Inflammatory macrophage treated with lipopolysaccharide for 1 hour (primary cell): ENCODE measurements at places on chromosomes 12 and 14.

GRCh38 chr14:101500061-101500460, 61.2 kb upstream of the DIO3 start:
- no peak for DNase-seq

DNA sequence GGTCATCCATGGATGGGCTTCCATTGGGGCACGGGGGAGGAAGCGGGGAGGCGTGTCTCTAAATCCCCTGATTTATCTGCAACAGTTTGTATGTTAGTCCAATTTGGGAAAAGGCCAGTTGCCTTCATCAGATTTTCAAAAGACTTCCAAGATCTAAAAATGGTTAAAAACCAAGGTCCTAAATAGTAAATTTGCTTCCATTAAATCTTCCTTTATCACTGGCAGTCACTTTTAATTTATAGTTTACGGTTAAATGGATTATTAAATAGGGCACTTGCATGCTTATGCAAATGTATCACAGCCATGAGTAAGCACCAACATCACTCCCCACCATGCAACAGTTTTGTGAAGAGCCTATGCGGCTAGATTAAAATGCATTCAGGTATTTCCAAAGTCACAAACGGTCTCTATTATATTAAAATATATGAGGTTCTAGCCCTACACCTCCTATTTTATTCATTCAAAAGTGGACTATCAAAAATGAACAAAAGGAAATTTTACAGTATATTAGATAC, 108.2 kb upstream of the GPHB5 start:
- DNase-seq: no peak

- DNase-seq: no peak
These were observed 17.1 kb downstream of the OTUB2 start for GRCh38 chr14:94043111-94043755.

DNA sequence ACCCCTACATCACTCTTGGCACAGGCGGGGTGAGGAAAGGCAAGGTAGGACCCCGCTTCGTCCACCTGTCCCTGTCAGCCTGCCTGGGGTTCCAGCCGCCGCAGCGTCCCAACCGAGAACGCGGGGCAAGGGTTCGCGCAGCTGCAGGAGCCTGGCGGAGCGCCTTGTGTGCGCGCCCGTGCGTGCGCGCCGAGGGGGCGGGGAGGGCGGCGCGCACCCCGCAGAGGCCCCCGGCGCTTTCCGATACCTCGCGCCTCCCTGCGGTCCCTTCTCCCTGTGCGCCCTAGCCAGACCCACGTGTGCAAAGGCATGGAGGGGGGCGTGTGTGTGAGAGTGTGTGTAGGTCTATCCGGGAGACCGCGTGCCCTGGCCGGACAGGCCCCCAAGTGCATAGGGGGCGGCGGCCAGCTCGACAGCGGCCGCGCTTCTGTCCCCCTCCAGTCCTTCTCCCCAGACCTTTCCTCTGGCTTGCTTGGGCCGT, 122.4 kb downstream of the TSPAN9 start:
- no peak for DNase-seq

GRCh38 chr12:129670256-129670920, 233.4 kb downstream of the TMEM132D start:
- DNase-seq: no peak

- peak; percentile 42 for DNase-seq
These were observed 36.4 kb downstream of the PDE3A start for GRCh38 chr12:20404576-20405346.

DNA sequence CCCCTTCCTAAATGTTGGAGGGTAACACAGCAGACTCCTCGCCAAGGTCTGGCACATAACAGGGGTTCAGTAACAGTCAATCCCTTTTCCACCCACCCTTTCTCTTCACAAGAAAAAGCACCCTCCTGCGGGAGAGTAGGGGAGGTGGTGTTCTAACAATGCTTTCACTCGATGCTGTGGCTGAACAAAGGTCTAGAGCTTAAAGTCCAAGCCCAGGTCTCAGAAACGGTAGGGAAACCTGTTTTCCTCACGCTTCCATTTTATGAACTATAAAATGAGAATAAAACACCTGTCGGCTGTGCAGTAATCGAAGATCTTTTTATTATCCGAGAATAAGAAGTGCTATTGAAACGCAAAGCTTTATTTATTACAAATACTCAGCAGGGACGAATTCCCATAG, 20.9 kb upstream of the CACNA2D4 start:
- DNase-seq: no peak

- DNase-seq: peak; percentile 82
These were observed 708 bp upstream of the ZBTB42 start for GRCh38 chr14:104800015-104800770.

DNA sequence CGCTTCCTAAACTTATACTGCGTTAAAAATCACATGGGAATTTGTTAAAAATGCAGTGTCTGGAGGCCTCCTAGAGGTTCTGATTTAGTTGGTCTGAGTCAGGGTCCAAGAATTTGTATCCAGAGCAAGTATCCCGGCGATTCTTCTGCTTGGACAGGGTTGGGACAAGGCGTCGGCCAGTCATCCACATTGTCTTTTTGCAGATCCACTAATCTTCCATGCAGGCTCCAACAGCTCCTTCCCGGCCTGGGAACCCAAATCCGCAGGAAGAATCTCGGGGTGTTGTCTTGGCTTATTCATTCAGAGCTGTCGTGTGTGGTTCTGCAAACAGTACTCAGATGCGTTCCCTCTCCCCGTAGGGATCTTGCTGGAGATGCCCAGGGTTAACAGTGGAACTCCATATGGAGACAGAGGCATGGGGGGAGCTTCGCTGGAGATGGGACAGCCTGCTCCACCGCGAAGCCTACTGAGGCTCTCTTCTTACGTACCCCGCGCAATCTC, 25.3 kb downstream of the GPRC5D start:
- no peak for DNase-seq

GRCh38 chr12:98253207-98254037, 262.0 kb upstream of the TMPO start:
- no peak for DNase-seq

DNA sequence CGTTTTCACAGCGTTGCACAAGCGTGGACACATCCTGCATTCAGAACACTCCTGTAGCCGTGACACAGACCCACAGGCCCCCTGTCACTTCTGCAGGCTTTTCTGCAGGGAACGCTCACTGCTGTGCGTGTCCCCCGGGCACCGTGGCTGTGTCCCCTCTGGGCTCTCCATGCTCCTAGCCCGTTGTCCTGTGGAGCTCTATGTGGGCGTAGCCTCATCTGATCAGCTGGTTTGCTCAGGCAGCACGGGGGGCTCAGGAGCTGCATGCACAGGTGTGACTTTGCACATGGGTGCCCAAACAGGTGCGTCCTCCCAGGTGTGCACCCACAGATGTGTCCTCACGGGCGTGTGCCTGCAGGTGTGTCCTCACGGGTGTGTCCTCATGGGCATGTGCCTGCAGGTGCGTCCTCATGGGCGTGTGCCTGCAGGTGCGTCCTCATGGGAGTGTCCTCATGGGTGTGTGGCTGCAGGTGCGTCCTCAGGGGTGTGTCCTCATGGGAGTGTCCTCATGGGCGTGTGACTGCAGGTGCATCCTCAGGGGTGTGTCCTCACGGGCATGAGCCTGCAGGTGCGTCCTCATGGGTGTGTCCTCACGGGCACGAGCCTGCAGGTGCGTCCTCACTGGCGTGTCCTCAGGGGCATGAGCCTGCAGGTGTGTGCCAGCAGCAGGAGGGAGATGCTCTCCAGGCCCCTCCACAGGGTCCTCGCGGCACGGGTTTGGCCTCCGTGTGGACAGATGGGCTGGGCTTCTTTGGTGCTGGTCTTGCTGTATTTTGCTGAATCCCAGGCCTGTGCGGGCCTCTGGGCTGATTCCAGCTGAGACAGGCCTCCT, 17.5 kb downstream of the MTA1 start:
- DNase-seq: no peak

DNA sequence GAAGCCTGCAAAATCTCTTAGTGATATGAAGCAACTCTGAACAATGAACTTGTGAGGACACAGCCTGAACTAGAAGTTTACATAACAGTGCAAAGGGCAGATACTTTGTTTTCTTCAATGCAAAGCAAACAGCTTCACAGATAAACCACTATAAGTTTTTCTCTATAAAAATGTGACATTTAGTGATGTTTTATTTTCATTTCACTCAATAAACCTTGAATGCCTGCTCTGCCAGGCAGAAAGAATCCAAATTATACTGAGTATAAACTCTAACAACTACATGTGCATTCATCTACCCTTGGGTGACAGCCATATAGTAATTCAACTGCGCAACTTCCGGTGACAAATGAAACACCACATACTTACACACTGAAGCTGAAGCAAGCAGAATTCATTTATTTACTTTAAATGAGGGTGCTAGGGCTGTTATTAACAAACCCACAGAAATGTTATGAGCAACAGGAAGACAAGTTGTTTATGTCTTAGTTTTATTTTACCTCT, 10.3 kb downstream of the DCP1B start:
- DNase-seq: no peak

DNA sequence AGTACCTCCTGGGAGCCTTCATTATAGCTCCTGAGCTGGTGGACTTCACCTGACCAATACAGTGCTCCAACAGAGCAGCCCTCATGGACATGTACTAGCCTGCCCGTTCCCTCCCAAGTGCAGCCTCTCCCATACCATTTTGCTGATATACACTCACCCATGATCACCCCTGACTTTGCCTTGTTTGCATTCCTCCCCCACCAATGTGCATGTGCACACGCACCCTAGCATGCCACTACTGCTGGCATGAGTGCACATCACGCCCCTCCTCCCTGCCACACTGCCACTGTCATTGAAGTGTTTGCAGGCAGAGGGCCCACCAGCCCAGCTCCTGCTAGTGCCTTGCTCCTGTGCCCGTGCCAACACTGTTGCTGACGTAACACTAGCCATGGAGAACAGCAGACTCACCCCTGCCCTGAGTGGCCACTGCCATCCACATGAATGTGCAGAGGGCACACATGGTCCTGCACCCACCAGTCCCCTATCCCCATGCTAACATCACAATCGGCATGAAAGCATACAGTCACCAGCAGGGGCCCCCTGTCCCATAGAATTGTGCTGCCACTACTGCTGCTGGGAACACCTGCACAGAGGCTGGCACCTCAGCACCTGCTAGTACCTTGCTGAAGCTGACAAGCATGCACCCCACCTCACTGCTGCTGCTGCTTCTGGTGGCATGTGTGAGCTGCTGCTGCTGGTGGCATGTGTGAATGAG, 110.3 kb downstream of the SINHCAF start:
- no peak for DNase-seq

DNA sequence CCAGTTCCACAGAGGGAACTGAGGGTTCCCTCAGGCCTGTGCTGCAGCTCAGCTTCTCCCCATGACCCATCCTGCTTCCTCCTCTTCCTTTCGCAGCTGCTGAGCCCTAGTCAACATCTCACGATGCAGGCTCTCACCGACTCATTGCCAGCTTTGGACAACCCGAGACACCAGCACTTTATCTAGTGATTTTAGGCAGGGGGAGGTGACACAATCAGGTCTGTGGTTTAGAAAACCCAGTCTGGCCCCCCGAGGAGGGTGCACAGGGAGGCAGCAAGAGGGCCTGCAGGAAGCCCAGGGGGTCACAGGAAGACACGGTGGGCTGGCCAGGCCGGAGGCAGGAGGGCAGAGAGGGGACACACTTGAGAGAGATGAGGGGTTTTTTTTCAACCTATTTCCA, 35.4 kb downstream of the DIO3 start:
- DNase-seq: no peak

- DNase-seq: no peak
These were observed 121.2 kb downstream of the PTPRQ start for GRCh38 chr12:80565271-80565670.

DNA sequence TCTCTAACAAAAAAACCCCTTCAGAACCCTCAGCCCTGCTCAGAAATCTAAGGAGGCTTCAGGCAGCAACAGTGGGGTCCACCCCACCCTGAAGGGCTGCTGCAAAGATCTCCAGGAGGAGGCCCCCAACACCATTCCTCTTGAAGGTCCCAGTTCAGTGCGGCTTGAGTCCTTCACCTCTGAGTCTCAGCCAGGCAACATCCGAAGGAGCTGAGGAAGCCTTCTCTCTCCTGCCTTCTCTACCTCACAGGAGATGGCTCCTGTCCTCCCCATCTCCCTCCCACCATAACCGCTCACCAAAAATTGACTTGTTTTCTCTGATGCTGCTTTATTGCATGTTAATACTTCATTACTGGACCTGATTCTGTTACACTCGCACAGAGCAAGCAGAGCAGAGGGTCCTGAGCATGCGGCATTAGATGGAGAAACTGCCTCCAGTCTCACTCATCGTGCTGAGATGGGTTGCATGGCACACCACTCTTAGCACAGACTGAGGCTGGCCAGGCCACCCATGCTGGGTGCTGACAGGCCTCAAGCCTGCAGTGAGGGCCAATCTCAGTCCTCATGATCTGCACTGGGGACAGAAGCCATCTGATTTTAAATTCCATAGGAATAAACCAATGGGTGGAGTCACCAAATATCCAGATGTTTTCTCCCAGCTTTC, 224.8 kb downstream of the CACNA1C start:
- DNase-seq: no peak

GRCh38 chr12:2288471-2288870, 235.7 kb downstream of the CACNA1C start:
- no peak for DNase-seq

DNA sequence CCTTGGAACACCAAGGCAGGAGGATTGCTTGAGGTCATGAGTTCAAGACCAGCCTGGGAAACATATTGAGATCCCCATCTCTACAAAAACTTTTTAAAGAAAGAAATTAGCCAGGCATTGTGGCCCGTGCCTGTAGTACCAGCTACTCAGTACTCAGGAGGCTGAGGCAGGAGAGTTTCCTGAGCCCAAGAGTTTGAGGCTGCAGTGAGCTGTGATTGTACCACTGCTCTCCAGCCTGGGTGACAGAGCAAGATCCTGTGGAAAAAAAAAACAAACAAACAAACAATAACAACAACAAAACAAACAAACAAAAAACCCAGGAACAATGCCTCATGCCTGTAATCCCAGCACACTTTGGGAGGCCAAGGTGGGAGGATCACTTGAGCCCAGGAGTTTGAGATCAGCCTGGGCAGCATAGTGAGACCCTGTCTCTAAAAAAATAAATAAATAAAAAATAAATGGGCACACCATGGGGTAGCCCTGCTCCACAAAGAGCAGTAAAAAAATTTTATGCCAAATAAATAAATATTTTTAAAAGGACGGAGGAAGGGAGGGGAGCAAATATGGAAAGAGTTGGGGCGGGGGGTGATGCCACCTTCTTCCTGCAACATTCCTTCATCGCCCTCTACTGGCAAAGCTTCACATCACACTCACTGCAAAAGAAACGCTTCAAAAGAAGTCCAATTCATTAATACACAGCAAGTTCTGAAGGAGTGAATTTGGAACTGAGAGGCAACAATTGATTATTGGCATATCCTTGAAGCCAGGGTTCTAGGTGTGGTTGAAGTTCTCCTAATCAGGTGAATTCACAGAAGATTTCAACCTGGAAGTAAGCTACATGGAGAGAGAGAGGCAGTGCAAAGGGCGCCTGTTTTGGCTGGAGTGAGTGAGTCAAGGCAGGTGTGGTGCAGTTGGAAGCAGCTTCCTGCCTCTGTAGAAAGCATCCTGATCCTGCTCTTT, 8.8 kb upstream of the GNPTAB start:
- DNase-seq: peak; percentile 93

GRCh38 chr14:95313190-95313589, 6.5 kb downstream of the CLMN start:
- DNase-seq: no peak
